ENCODE measurements at places on chromosomes 13 and 19. TPM values are rescaled to one million over a fixed set of nuclear protein-coding genes. Genes with fewer than 3 reads are reported as not detected.
A peak's percentile ranks its signal among the peaks of the same experiment; 100 is the strongest.

- H3K27ac ChIP-seq: no peak overlapping the region
- peaks cover 24% of the 10 kb centered on the region for H3K27me3 ChIP-seq
- no peaks in the 10 kb centered on the region for H3K36me3 ChIP-seq
Measured at GRCh38 chr13:94825507-94825906, 113.2 kb upstream of the SOX21 start.

The REEP6 gene
- total RNA-seq: 3.9 TPM

The VAV1 gene
- total RNA-seq: not detected

The EBI3 gene
- total RNA-seq: 2.6 TPM

- peaks cover 27% of the 10 kb centered on the region for H3K4me1 ChIP-seq
- H3K27ac ChIP-seq: peak overlapping the region; percentile 56
- DNase-seq: no peak
- no peaks in the 10 kb centered on the region for H3K27me3 ChIP-seq
Measured at GRCh38 chr13:40149611-40150274, 494.3 kb downstream of the COG6 start.

- H3K4me3 ChIP-seq: no peak overlapping the region
- no peak for DNase-seq
- peak overlapping the region; percentile 99 for H3K27ac ChIP-seq
- H3K36me3 ChIP-seq: peaks cover 39% of the 10 kb centered on the region
- peaks cover 46% of the 10 kb centered on the region for H3K4me1 ChIP-seq
Measured at GRCh38 chr13:111278743-111279652, 41.4 kb upstream of the TEX29 start.

- peaks cover 4% of the 10 kb centered on the region for H3K4me1 ChIP-seq
- H3K27me3 ChIP-seq: peaks cover 2% of the 10 kb centered on the region
- no peak for DNase-seq
- H3K4me3 ChIP-seq: peak overlapping the region; percentile 40
Measured at GRCh38 chr13:26698392-26699196, 62.0 kb downstream of the GPR12 start.

The CYP4F3 gene
- not detected for total RNA-seq

GRCh38 chr19:38448225-38448624 lies 14.7 kb downstream of the RYR1 start:
- H3K4me1 ChIP-seq: no peaks in the 10 kb centered on the region
- H3K36me3 ChIP-seq: no peaks in the 10 kb centered on the region
- no peak overlapping the region for H3K4me3 ChIP-seq
- H3K27ac ChIP-seq: no peak overlapping the region
- DNase-seq: no peak

The CATSPERD gene
- not detected for total RNA-seq

GRCh38 chr19:44912854-44913253 lies 1.6 kb upstream of the APOC1 start:
- H3K4me1 ChIP-seq: peaks cover 32% of the 10 kb centered on the region
- H3K27me3 ChIP-seq: no peaks in the 10 kb centered on the region
- no peak overlapping the region for H3K4me3 ChIP-seq
- H3K36me3 ChIP-seq: no peaks in the 10 kb centered on the region
- H3K27ac ChIP-seq: no peak overlapping the region

DNA sequence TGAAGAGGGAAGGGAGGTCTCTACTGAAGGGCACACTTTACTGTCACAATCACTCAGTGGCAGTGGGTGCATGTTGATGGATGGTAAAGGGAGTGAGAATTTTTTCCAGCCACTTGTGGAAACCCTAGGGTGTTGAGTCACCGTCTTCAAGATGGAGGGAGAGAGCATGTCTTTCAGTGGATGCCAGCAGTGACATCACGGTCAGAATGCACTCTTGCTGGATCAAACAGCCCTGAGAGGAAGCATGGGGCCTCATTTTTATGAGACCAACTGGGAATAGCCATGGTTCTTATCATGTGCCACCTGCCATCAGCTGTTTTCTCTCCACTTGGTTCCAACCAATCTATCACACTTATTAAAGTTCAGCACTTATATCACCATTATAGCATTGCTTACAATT lies 182.5 kb downstream of the KCNRG start:
- no peak for DNase-seq
- H3K4me1 ChIP-seq: peaks cover 27% of the 10 kb centered on the region
- H3K4me3 ChIP-seq: no peak overlapping the region

DNA sequence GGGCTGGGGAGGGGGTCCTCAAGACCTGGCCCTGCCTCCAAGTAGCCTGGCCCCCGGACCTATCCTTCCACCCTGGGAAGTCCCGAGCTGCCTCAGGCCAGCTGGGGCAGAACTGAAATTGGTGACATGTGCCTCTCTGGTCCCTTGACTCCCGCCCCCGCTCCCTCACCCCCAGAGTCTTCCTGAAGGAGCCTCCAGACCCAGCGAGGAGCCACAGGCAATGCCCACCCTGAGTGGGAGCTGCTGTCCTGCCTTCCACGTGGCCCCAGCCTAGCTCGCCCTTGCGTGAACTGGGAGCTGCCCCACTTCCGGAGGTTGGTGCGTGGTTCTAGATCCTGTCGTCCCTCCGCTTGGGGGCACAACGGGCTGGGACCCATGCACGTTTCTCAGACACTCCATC lies 34.6 kb downstream of the CEBPA start:
- DNase-seq: no peak
- H3K36me3 ChIP-seq: no peaks in the 10 kb centered on the region
- H3K27ac ChIP-seq: no peak overlapping the region
- no peaks in the 10 kb centered on the region for H3K4me1 ChIP-seq
- H3K4me3 ChIP-seq: no peak overlapping the region

DNA sequence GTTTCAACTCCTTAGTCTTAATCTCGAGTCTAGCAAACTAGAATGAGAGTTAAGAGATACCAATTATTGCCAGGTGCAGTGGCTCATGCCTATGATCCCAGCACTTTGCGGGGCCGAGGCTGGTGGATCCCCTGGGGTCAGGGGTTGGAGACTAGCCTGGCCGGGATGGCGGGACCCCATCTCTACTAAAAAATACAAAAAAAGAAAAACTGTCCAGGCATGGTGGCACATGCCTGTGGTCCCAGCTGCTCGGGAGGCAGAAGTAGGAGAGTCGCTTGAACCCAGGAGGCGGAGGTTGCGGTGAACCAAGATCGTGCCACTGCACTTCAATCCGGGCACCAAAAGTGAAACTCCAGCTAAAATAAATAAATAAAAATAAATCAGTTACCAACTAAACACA lies 1119.5 kb upstream of the ATXN8OS start:
- H3K27ac ChIP-seq: no peak overlapping the region
- H3K36me3 ChIP-seq: no peaks in the 10 kb centered on the region
- H3K27me3 ChIP-seq: peaks cover 5% of the 10 kb centered on the region
- DNase-seq: peak; percentile 28
- H3K4me1 ChIP-seq: no peaks in the 10 kb centered on the region

DNA sequence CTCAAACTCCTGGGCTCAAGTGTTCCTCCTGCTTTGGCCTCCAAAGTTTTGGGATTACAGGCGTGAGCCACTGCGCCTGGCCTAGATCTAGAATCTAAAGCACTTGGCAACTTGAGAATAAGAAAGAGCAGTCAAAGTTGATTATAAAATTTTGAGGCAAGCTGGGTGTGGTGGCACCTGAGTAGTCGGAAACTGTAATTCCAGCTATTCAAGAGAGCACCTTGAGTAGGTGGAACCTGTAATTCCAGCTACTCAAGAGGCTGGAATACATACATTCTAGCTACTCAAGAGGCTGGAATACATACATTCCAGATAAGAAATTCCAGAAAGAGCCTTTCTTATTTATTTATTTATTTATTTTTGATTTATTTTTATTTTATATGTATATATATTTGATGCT lies 8.3 kb upstream of the NAA16 start:
- H3K27me3 ChIP-seq: peaks cover 2% of the 10 kb centered on the region
- H3K27ac ChIP-seq: no peak overlapping the region
- H3K36me3 ChIP-seq: no peaks in the 10 kb centered on the region
- peaks cover 15% of the 10 kb centered on the region for H3K4me1 ChIP-seq

- H3K4me3 ChIP-seq: no peak overlapping the region
- no peak for DNase-seq
- peaks cover 23% of the 10 kb centered on the region for H3K27me3 ChIP-seq
- no peaks in the 10 kb centered on the region for H3K36me3 ChIP-seq
- H3K27ac ChIP-seq: no peak overlapping the region
Measured at GRCh38 chr13:94673851-94674250, 38.5 kb downstream of the SOX21 start.

GRCh38 chr19:19321141-19321577 lies 530 bp downstream of the MAU2 start:
- DNase-seq: no peak
- peak overlapping the region; percentile 79 for H3K27ac ChIP-seq
- H3K4me1 ChIP-seq: peaks cover 28% of the 10 kb centered on the region
- no peaks in the 10 kb centered on the region for H3K27me3 ChIP-seq
- H3K36me3 ChIP-seq: peaks cover 17% of the 10 kb centered on the region

DNA sequence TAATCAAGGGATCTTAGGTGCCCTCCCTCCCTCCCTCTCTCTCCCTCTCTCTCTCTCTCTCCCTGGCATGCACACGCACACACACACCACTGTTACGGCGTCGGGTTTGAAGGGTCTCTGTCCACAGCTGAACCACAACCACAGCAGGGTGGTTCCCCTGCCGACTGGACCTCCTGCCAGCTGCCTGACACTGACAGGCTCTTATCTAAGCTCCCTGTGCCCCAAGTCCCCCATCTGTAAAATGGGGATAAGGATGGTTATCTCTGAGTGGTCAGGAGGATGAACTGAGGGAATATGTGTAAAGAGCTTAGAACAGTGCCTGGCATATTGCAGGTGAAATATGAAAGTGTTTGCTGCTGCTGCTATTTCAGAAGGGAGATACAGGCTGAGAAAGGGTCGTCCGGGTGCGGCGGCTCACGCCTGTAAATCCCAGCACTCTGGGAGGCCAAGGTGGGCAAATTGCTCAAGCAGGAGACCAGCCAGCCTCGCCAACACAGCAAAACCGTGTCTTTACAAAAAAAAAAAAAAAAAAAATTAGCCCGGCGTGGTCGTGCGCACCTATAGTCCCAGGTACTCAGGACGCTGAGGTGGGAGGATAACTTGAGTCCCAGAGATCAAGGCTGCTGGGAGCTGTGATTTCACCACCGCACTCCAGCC lies 852 bp upstream of the SHISA7 start:
- H3K36me3 ChIP-seq: peaks cover 3% of the 10 kb centered on the region
- peaks cover 57% of the 10 kb centered on the region for H3K27me3 ChIP-seq
- DNase-seq: no peak

The HIF3A gene
- total RNA-seq: 113 TPM

- H3K27me3 ChIP-seq: no peaks in the 10 kb centered on the region
- H3K27ac ChIP-seq: no peak overlapping the region
- H3K36me3 ChIP-seq: peaks cover 42% of the 10 kb centered on the region
- H3K4me1 ChIP-seq: no peaks in the 10 kb centered on the region
- no peak for DNase-seq
- no peak overlapping the region for H3K4me3 ChIP-seq
Measured at GRCh38 chr13:60501236-60501635, 104.2 kb downstream of the TDRD3 start.

DNA sequence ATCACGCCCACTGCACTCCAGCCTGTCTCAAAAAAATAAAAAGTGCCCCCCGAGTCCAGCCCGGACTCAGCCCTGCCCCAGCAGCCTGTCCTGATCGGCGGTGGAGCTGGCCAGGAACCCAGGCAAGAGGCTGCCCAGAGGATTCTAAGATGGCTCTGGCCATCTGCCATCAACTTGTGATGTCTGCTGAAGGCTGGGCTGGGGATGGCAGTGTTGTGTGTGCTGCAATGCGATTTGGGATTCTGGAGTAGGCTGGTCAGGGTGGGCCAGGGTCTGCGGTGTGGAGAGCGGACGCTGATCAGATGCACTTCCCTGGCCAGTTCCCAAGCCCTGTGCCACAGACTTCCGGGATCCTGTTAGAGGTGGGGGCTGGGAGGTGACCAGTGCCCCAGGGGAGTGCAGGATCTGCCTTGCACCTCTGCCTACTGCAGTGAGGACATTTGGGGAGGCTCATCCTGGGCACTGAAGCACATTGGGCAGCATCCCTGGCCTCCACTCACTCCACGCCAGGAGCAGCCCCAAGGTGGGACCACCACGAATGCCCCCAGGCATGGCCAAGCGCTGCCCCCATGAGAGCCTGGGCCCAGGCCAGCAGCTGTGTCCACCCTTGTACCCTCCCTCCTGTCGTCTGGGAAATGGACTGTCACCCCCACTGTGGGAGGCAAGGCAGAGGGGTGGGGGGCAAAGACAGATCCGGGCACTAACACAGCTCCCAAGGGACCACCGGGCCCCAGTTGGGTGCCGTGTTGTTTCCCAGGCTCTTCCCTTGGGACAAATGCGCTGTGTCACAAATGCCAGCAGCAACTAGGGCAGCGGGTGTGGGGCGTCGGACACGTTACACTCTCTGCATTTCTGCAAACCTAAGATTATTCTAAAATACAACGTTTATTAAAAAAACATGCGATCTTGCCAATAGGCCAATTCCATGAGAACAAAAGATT lies 3.4 kb upstream of the TBXA2R start:
- H3K27ac ChIP-seq: peak overlapping the region; percentile 45
- peaks cover 3% of the 10 kb centered on the region for H3K36me3 ChIP-seq
- no peak overlapping the region for H3K4me3 ChIP-seq
- no peak for DNase-seq
- H3K27me3 ChIP-seq: no peaks in the 10 kb centered on the region

- no peaks in the 10 kb centered on the region for H3K27me3 ChIP-seq
- no peak for DNase-seq
- H3K4me1 ChIP-seq: peaks cover 34% of the 10 kb centered on the region
- no peaks in the 10 kb centered on the region for H3K36me3 ChIP-seq
- no peak overlapping the region for H3K27ac ChIP-seq
- no peak overlapping the region for H3K4me3 ChIP-seq
Measured at GRCh38 chr19:28171983-28172382, 1041.0 kb downstream of the UQCRFS1 start.

GRCh38 chr19:15400521-15401396 lies 18.0 kb downstream of the AKAP8L start:
- H3K27ac ChIP-seq: no peak overlapping the region
- H3K4me3 ChIP-seq: no peak overlapping the region
- H3K27me3 ChIP-seq: no peaks in the 10 kb centered on the region
- peaks cover 16% of the 10 kb centered on the region for H3K4me1 ChIP-seq

DNA sequence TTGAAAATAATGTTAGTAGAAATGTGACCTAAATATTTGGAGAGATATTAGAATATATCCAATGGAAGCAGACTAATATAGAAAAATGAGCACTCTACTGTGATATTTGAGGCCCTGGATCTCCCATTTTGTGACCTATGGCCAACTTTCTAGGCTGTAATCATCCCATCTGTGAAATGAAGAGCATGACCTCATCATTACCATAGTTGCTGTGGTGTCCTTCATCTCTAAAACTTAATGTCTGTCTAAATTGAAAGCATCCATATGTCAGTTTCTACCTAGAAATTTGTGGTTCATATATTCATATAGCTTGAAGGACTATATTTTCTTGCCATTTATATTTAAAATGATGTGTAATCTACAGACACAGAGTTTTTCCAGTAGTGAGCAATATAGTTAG lies 41.6 kb downstream of the PAN3 start:
- H3K4me3 ChIP-seq: no peak overlapping the region
- no peaks in the 10 kb centered on the region for H3K27me3 ChIP-seq
- H3K4me1 ChIP-seq: peaks cover 20% of the 10 kb centered on the region
- DNase-seq: no peak
- no peak overlapping the region for H3K27ac ChIP-seq

- no peak overlapping the region for H3K27ac ChIP-seq
- no peaks in the 10 kb centered on the region for H3K4me1 ChIP-seq
- H3K36me3 ChIP-seq: peaks cover 17% of the 10 kb centered on the region
- no peaks in the 10 kb centered on the region for H3K27me3 ChIP-seq
- H3K4me3 ChIP-seq: no peak overlapping the region
Measured at GRCh38 chr13:98802559-98802958, 50.1 kb upstream of the SLC15A1 start.

GRCh38 chr13:94249512-94249911 lies 230.0 kb downstream of the DCT start:
- H3K36me3 ChIP-seq: peaks cover 11% of the 10 kb centered on the region
- H3K4me3 ChIP-seq: no peak overlapping the region
- H3K27me3 ChIP-seq: no peaks in the 10 kb centered on the region
- DNase-seq: no peak
- H3K27ac ChIP-seq: peak overlapping the region; percentile 80
- H3K4me1 ChIP-seq: peaks cover 56% of the 10 kb centered on the region

The TMEM255B gene
- total RNA-seq: 7.1 TPM
